ENCODE measurements at places on chromosomes 1 and 21.

DNA sequence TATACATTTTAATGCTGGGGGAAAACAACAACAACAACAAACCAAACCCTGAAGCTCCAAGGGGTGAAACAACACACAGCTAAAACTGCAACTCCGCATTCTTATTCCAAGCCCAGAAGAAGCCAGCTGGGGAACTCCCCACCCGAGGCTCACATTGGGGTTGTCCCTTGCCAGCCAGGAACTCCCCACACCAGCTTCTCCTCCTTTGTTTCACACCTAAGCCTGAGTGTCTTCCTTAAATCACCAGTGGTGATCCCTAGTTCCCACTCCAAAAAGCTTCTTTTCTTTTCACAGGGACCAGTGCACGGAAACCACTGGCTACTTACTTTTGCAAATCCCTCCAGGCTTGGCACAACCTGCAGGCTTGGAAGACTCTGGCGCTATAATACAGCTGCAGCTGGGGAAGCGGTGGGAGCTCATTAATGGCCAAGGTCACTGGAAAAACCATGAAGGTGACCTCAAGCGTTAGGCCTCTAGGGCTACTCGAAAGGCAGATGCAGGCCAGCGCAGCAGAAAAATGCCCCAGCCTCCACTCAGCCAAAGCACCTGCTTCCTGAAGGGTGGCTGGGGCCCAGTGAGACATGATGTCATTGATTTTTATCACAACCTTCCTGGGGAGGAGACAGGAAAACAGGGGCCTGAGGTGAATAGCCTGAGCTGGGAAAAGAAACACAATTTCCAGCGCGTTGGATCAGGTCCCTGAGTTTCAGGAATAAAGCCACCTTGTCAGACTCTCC is 40.1 kb downstream of the TLR5 start:
- no peak for DNase-seq

GRCh38 chr1:24021403-24022266 is 41.5 kb upstream of the SRSF10 start:
- DNase-seq: no peak

DNA sequence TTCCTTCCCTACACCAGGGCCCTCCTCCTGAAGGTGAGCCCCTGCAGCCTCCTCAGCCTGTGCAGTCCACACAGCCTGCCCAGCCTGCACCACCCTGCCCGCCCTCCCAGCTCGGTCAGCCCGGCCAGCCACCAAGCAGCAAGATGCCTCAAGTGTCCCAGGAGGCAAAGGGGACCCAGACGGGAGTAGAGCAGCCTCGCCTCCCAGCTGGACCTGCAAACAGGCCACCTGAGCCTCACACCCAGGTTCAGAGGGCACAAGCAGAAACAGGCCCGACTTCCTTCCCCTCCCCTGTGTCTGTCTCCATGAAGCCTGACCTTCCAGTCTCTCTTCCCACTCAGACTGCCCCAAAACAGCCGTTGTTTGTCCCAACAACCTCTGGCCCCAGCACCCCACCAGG is 38.8 kb downstream of the ZBTB17 start:
- no peak for DNase-seq

DNA sequence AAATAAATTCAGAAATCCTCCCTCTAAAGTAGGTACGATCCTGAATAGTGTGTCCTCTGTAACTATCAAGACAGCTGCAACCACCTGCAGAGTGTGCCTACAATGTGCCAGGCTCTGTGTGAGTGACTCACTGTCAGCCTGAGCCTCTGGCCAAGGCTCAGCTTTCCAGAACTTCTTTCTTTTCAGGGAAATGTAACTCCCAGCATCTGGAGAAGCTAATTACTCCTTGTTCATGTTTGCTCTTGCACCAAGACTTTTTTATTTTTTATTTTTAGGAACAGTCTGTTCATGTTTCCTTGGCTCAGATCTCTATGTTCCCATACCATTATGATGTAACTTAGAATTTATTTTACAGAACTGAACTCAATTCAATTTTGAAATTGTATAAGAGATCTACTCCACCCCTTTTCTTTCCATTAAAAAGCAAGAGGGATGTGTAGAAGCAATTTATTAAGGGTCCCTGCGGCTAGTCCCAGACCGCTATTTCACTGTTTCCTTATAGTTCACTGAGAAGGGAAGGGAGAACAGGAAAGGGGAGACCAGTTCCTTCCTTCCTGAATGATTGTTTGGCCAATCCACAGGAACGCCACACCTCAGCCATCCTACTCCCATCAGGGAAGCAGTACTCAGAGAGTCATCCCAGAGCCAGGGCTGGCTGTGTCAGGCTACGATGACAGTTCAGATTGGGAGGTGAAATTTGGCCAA is 112.4 kb upstream of the ZNF648 start:
- no peak for DNase-seq

DNA sequence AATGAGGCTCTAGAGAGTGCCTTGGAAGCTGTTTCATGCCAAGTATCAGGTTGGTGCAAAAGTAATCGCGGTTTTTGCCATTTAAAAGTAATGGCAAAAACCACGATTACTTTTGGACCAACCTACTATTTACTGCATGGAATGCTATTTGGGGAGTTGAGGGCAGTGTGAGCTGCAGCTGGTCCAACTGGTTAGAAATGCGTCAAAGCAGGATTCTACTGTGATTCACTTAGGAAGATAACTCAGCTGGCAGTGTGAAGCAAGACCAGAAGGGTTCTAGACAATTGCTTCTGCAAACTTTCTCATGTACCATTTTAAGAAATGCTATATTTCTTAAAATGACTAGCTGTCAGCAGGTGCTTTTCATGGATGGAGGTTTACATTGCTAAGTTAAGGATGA is 21.2 kb upstream of the PLA2G2C start:
- no peak for DNase-seq

GRCh38 chr1:33473900-33474299 is 1.5 kb downstream of the ZSCAN20 start:
- no peak for DNase-seq

DNA sequence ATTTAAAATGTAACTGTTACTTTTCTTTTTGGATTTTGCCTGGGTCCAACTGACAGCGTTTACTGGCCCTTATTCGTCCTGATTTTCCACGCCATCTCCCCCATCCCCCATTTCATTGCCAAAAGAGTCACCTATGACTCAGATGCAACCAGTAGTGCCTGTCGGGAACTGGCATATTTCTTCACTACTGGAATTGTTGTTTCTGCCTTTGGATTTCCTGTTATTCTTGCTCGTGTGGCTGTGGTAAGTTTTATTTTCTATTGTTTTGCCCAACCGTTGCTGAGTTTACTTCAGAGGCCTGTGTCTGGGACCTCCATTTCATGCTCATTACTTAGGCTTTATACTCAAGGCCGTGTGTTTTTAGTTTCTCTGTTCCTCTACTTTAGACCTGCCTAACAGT is 9.3 kb downstream of the LEPR start:
- DNase-seq: no peak

DNA sequence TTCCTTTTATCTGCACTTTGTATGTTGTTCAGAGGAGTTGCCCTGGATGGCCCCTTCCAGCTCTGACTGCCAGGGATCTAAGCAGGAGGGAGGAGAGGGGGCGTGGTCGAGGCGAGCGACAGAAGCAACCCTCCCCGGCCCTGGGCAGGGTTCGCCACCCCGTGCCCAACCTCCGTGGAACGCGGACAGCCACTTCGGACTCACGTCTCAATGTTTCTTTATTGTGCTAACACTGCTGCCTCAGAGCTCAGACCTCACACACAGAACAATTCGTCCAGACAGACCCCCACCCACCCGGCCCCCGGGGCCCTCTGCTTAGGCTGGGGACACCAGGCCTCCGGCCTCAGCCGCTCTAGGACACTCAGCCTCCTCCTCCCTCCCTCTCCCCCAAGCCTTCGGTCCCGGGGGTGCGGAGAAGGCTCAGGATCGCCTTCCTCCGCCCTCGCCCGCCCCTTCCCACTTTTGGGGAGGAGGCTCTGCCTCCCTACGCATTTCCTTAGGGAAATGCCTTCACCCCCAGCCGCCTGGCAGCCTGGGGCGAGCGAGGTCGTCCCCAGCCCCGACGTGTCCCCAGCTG is 8.3 kb downstream of the VSIG8 start:
- no peak for DNase-seq
